ENCODE measurements at places on chromosomes 4 and X. TPM values are rescaled to one million over a fixed set of nuclear protein-coding genes. Genes with fewer than 3 reads are reported as not detected.

Gene MSX1
- total RNA-seq = not detected

Gene FGA
- total RNA-seq = not detected

Gene CXorf49
- total RNA-seq = not detected

Gene LDOC1
- 52.7 TPM for total RNA-seq

- no peaks in the 10 kb centered on the region for H3K4me1 ChIP-seq
- DNase-seq = no peak
- H3K4me3 ChIP-seq = no peak overlapping the region
- no peaks in the 10 kb centered on the region for H3K36me3 ChIP-seq
- H3K27ac ChIP-seq = no peak overlapping the region
Measured at GRCh38 chr4:182643801-182644682, 273.1 kb downstream of the DCTD start.

GRCh38 chr4:141884070-141884469 is 247.7 kb downstream of the IL15 start:
- no peaks in the 10 kb centered on the region for H3K27me3 ChIP-seq
- no peaks in the 10 kb centered on the region for H3K4me1 ChIP-seq
- no peaks in the 10 kb centered on the region for H3K36me3 ChIP-seq
- no peak overlapping the region for H3K27ac ChIP-seq

GRCh38 chr4:145348291-145348690 is 133.4 kb upstream of the SMAD1 start:
- H3K4me1 ChIP-seq = no peaks in the 10 kb centered on the region
- H3K27ac ChIP-seq = no peak overlapping the region
- no peaks in the 10 kb centered on the region for H3K27me3 ChIP-seq
- H3K36me3 ChIP-seq = no peaks in the 10 kb centered on the region

GRCh38 chrX:134460005-134460861 is at the start of gene HPRT1:
Gene HPRT1 (plus strand): TSS chrX:134460165. CDS start chrX:134460312, 147 bp downstream.
- no peaks in the 10 kb centered on the region for H3K36me3 ChIP-seq
- peak; percentile 72 for DNase-seq
- H3K27me3 ChIP-seq = no peaks in the 10 kb centered on the region
- peak within 1 kb of the TSS; percentile 67 for H3K27ac ChIP-seq

GRCh38 chr4:185773419-185773818 is 38.6 kb downstream of the SORBS2 start:
- H3K4me3 ChIP-seq = peak overlapping the region; percentile 39
- H3K27ac ChIP-seq = peak overlapping the region; percentile 36
- no peaks in the 10 kb centered on the region for H3K27me3 ChIP-seq
- no peak for DNase-seq
